Nucleus accumbens (tissue), 56 donors: ENCODE measurements at places on chromosomes 4 and X.

DNA sequence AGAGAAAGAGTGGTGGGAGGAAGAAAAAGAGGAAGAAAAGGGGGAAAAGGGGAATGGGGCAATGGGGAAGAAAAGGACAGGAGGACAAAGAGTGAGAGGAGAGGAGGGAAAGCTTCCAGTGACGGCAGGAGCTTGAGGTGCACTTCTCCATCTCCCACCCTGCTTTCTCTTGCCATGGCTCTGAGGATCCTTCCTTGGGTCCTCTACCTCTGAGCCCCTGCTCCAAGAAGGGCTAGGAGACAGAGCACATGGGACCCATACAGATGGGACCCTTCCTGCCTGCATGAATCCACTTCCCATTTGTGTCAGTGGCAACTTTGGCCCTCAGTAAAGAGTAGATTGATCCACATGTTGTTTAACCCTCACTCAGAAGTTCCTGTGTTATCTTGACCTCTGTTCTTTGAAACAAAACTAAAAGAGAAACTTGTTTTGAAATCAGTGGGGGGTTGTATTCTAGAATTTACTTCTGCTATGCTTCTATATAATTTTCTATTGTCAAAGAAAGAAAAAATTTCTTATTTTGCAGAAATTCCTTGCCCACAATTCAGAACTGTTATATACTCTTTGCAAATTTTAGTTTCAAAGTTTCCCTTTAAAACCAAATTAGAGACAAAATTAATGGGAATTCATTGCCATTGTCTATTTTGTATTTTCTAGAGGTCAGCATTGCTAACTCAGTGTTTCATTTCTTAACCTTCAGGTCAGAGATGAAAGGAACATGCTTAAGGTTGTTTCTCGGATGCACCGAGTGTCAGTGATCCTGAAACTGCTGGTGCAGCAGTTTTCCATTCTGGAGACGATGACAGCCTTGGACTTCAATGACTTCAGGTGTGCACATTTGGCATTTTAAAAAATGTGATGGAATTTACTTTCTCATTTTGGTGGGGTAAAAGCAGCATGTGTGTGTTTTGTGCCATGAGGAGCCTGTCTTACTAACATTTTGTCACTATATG lies 5.0 kb downstream of the TDO2 start:
- DNase-seq = no peak

DNA sequence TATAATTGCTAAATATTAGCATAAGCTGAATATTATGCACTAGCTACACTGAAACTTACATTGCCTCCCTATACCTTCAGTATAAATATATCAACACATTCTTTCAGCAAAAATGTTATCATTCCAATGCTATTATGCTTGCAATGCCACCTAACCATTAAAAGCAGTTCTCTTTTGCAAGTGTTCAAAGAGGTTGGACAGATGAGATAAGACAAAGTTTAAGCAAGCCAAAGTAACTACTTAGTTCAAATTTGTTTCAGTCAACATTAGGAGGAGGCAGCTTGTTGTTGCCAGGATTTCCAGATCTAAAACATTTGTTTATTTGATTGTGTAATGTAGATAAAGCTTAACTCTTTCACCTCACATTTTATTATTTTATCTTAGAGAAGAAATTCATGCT lies 323.9 kb upstream of the FAM241A start:
- no peak for DNase-seq

DNA sequence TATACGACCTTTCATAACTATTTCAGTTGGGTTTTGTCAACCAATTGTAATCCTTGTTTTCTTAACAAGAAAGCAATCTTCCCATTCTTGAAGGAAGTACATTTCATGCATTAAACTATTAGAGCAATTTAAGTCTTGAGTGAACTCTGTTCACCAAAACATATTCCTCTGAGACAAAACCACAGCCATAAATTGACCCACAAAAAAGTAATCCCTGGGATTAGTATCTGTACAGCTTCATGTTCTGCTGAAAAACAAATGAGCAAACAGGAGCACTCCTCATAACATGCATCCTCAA lies 207.0 kb upstream of the PDE5A start:
- no peak for DNase-seq

DNA sequence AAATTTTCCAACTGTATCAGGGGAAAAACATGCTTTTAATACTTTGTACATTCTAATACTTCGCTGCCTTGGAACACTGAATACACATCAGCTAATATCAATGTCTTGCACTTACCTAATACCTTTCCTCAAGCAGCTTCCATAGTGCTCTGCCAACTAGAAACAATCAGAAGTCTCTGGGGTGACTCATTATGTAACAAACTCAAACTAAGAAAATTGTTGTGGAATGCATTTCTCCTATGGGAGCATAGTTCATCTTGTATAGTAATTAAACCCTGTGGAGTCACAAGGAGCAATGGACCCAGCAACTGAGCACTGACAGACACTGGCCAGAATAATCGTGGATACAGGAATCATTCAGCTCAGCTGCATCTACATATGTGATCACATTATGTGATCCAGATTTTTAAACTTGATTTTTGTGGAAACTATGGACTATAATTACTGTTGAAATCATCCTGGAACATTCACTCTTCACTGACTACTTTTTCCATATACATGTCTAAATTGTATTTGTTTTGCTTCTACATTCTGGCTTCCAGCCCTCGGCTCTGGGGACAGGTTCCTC lies 496.9 kb downstream of the TMA16 start:
- no peak for DNase-seq

- DNase-seq = no peak
Observed at GRCh38 chr4:168154546-168155277, 62.4 kb downstream of the ANXA10 start.

GRCh38 chrX:49058794-49059193 lies at the start of gene CCDC120:
TSS of gene CCDC120 (plus strand) at chrX:49058999. CDS start at chrX:49062042, 3,043 bp downstream.
- DNase-seq = no peak

DNA sequence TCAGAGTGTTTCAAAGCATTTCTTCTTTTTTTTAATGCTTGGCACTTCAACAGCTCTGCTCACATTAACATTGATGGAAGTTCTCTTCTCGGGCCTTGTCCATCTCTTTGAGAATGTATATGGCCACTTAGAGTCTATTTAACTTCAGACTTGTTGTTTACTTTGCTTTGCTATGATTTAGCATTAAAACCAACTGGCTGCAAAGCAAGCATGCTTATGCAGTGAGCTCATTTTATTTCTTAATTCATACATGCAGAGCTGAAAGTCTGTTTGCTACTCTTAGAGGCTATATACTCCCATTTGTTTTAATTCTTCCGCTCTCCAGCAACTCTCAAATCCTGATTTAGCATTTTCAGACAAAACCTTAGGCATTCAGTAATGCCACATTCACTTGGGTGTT lies 107.6 kb upstream of the PACRGL start:
- no peak for DNase-seq

GRCh38 chr4:102585329-102585728 lies 84.2 kb downstream of the NFKB1 start:
- DNase-seq = no peak

GRCh38 chrX:100368167-100368566 lies 41.9 kb downstream of the PCDH19 start:
- DNase-seq = no peak

GRCh38 chr4:121541696-121542095 lies 155.1 kb downstream of the ANXA5 start:
- no peak for DNase-seq

DNA sequence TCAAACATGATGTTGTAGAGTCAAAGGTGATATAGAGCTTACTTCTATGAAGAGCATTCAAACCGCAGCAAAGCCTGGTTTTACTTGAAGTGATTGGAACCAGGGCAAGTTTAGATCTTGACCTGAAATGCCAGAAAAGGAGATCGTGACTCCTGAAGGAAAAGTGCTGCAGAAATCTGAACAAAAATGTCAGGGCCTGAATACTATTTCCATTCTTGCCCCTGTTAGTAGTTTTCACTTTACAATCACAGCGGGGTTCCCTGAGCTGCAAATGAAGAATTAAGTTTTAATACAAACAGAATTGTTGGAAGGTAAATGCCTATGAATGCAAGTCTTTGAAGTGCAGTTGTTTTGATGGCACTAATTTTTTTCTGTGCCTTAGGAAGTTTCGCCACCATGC lies 4.1 kb downstream of the SLIT2 start:
- DNase-seq = no peak

GRCh38 chr4:181137351-181137750 lies 1105.9 kb upstream of the TENM3 start:
- no peak for DNase-seq

DNA sequence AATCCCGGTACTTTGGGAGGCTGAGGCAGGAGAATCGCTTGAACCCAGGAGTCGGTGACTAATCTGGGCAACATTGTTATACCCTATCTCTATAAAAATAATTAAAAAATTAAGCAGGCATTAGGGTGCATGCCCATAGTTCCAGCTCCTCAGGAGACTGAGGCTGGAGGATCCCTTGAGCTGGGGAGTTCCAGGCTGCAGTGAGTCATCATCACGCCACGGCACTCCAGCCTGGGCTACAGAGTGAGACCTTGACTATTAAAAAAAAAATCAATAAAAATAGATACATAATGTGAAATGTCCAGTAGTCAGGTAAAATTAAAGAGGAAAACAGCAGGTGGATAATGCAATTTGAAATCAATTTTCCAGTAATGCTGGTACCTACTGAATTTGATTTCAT lies 14.6 kb downstream of the ADGRL3 start:
- DNase-seq = no peak

DNA sequence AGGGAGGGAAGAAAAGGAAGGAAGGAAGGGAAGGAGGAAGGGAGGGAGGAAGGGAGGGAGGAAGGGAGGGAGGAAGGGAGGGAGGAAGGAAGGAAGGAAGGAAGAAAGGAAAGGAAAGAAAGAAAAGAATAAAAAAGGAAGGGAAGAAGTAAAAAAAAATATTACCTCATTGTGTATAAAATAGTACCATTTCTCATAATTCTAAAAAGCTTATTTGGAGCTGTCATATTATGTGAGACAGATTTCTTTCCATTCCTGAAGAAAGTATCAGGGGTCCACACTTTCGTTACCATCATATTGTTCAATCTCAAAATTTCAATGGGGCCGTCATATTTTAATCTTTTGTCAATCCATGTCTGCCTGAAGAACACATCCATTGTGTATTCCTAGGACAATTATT lies 16.1 kb downstream of the GABRA4 start:
- DNase-seq = no peak

DNA sequence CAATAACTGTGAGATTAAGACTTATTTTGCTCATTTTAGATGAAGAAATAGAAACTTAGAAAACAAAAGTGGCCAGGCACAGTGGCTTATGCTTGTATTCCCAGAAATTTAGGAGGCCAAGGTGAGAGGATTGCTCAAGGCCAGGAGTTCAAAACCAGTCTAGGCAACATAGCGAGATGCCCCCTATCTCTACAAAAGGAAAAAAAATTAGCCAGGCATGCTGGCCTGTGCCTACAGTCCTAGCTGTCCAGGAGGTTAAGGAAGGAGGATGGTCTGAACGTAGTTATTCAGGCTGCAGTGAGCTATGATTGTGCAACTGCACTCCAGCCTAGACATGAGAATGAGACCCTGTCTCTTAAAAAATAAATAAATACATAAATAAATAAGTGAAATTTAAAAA lies 28.0 kb downstream of the APELA start:
- DNase-seq = no peak

- DNase-seq = no peak
Observed at GRCh38 chr4:67550451-67550850, 5.1 kb upstream of the CENPC start.

GRCh38 chr4:185405296-185405999 lies 8.8 kb downstream of the ANKRD37 start:
- DNase-seq = no peak

GRCh38 chr4:140568507-140569306 lies at the start of gene UCP1:
TSS of gene UCP1 (minus strand) at chr4:140568961. CDS start at chr4:140568729, 232 bp downstream.
- DNase-seq = no peak

- DNase-seq = no peak
Observed at GRCh38 chr4:73099143-73099542, 29.6 kb upstream of the COX18 start.

- DNase-seq = no peak
Observed at GRCh38 chrX:155086202-155086840, 15.0 kb downstream of the BRCC3 start.

GRCh38 chr4:7388627-7389026 lies 46.1 kb downstream of the PSAPL1 start:
- DNase-seq = no peak

DNA sequence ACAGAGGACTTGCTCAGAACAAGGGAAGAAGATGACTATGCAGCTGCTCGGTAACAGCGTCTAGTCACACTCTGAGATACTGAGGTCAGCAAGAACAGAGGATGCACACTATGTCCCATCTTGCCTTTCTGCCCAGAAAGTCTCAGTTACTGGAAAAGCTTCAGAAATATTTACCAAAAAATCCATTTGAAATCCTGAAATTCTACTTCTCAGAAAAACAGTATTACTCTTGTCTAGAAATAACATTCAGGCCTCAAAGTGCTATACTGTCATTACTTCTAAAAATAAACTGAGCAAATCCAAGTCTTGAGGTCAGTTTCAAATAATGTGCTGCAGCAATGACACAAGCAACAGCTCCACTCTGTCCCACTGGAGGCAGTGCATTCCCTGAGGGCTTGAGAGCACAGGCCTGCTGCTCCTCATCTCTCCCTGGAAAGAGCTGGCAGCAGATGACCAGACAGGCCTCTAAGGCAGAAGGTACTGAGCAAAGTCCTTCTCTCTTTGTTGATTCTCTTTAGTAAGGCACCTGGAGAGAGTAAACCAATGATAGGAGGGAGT lies 76.9 kb downstream of the CAMK2D start:
- DNase-seq = no peak

DNA sequence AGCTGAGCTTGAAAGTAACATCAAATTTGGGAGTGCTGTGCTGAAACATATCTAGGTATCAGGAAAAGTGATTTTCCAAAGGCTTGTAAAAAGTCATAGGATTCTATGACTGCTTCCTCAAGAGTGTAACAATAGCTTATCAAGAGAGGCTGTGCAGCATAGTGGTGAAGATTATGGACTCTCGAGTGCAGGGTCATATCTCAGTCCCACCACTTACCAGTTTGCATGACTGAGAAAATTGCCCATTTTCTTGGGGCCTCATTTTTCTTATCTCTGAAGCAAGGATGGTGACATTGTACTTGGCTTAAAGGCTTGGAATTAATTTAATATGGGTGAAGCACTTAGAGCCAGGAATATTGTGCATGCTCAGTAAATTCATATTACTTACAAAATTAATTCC lies 57.2 kb downstream of the AFF1 start:
- DNase-seq = no peak

DNA sequence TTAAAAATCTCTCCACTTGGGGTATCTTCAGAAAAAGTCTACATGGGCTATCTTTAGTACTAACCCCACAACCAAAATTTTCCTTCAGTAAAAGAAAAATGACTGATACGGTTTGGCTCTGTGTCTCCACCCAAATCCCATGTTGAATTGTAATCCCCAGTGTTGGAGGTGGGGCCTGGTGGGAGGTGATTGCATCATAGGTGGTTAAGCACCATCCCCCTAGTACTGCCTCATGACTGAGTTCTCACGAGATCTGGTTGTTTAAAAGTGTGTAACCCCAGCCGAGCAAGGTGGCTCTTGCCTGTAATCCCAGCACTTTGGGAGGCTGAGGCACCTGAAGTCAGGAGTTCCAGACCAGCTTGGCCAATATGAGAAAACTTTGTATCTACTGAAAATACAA lies 66.8 kb downstream of the USP46 start:
- no peak for DNase-seq

GRCh38 chr4:175656649-175657048 lies 155.4 kb downstream of the GPM6A start:
- no peak for DNase-seq

GRCh38 chr4:36753048-36753447 lies 471.6 kb downstream of the DTHD1 start:
- no peak for DNase-seq
